AG08395 (cell line): ENCODE measurements at places on chromosomes 11 and 22.
A peak's percentile ranks its signal among the peaks of the same experiment; 100 is the strongest.

- DNase-seq = no peak
These were observed 2.5 kb downstream of the DERL3 start for GRCh38 chr22:23836281-23836680.

- DNase-seq = no peak
These were observed 22.0 kb downstream of the TRAF6 start for GRCh38 chr11:36488096-36488495.

DNA sequence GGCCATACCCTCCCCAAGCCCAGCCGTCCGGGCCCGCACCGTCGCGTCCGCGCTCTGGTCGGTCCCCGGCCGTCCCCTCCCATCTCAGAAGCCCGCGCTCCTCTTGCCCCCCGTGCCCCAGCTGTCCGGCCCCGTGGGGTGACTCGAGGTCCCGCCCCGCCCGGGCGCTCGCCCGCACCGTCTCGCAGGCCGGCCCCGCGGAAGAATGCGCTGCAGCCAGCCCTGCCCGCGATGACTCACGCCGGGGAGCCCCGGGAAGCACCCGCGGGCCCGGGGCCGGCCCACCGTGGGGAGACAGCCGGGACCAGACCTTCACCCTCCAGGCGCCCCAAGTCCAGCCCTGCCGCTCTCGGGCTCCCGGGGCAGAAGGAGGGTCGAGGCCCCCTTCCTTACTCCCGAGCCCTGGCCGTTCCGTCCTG is 320 bp upstream of the PHLDA2 start:
- peak; percentile 93 for DNase-seq

DNA sequence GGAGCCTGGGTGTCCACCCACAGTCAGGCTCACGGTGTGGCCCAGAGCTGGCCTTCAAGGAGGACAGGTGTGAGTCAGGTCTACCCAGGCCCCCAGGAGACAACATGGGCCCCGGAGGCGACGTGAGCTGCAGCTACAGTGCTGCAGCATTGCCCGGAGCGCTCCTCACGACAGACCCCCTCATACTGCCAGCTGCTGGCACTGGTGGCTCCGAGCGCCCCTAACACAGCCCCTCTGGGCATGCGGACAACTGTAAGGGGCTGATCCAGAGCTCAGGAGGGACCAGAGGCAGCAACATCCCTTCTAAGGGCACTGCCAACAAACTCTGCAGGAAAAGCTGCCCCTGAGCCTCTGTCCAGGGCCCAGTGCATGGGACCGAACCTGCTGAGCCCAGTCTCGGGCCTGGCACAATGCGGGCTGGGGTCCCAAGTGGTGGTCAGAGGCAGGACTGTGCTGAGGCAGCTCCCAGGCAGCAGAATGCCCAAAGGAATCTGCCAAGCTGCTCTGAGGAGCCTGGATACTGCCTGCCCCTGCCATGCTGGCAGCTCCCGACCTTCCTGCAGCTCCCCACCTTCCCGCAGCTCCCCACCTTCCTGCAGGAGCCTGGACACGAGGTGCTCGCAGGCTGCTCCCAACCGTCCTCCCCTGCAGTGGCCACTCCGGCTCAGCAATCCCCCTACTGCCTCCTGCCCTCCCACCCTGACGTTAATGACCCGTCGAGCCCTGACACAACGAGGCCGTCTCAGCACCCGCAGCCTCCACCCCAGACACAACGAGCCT is 15.1 kb downstream of the CHID1 start:
- no peak for DNase-seq

DNA sequence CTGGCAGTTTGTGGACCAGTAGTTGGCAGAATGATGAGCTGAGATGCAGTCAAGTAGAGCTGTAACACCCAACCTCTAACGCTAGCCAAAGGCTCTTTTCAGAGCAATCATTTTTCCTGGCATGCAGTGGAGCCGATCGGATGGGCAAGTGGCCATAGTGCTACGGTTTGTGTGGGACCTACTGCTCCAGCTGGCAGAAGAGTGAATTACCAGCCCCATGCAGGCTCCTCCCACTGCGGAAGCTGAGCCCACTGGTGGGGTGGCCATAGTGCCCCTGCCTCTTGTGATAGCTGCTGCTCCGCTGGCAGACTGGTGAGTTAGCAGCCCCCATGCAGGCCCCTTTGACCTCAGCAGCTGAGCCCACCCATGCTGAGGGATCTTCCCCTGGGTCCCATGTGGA is 27.0 kb upstream of the SC5D start:
- DNase-seq = no peak

- no peak for DNase-seq
These were observed 14.3 kb upstream of the PMM1 start for GRCh38 chr22:41603873-41604332.

GRCh38 chr11:67031791-67032561 is 9.0 kb downstream of the SYT12 start:
- no peak for DNase-seq

GRCh38 chr11:132874638-132875037 is 657.7 kb downstream of the OPCML start:
- peak; percentile 71 for DNase-seq

DNA sequence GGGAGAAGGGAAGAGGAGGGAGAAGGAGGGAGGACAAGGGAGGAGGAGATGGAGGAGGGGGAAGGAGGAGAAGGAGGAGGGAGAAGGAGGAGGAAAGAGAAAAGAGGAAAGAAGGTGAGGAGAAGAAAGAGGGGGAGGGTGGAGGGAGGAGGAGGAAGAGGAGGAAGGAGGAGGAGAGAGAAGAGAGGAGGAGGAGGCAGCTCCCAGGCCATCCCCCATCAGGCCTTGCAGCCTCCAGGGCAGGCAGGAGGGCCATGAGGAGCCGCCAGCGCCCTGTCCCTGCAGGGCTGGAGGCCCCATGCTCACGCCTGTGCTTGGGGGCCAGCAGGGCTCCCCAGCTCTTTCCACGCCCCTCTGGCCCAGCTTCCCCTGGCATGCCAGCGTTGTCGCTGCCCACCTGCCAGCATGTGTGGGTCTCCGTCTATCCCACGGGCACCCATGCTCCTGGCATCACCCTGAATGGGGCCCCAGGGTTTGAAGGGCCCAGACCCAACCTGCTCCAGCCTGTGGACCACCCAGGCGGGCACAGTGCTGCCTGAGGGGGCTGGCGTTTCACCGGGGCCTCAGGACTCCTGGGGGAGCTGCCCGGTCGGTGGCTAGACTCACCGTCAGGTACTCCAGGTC is 5.2 kb downstream of the TSPAN32 start:
- DNase-seq = peak; percentile 42

- DNase-seq = peak; percentile 93
These were observed 49.1 kb upstream of the A4GALT start for GRCh38 chr22:42769574-42770447.

DNA sequence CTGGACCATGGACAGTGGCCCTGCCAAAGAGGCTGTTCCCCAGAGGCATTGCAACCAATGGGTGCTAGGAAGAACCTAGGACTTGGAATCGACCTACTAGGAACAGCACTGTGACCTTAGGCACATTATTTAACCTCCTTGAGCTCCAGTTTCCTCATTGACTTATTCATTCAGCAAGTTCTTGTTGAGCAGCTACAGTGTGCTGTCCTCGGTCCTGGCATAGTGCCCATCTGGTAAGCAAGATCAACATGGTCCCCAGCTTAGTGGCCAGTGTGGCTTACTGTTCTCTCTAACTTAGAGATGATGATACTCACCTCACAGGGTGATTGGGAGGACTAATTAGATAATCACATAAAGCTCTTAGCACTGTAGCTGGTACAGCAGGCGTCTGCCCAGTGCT is 8.2 kb downstream of the ABCG4 start:
- DNase-seq = no peak

DNA sequence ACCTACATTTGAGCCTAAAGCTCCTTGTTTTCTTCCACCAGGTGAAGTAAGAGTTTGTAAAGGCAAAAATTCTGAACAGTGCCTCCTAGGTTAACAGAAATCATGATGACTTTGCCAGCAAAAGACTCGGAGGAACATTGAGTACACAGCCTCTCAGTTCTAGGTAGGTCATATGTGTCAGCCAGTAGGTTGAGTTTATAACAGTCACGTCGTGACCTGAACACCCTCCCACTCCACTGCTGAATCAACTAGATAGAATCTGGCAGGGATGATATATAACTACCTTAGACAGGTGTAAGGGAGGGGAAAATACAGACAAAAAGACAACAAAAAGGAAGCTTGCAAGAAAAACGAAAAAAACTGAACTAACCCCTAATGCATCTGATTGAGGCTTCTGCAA is 12.8 kb upstream of the ASPHD2 start:
- no peak for DNase-seq

DNA sequence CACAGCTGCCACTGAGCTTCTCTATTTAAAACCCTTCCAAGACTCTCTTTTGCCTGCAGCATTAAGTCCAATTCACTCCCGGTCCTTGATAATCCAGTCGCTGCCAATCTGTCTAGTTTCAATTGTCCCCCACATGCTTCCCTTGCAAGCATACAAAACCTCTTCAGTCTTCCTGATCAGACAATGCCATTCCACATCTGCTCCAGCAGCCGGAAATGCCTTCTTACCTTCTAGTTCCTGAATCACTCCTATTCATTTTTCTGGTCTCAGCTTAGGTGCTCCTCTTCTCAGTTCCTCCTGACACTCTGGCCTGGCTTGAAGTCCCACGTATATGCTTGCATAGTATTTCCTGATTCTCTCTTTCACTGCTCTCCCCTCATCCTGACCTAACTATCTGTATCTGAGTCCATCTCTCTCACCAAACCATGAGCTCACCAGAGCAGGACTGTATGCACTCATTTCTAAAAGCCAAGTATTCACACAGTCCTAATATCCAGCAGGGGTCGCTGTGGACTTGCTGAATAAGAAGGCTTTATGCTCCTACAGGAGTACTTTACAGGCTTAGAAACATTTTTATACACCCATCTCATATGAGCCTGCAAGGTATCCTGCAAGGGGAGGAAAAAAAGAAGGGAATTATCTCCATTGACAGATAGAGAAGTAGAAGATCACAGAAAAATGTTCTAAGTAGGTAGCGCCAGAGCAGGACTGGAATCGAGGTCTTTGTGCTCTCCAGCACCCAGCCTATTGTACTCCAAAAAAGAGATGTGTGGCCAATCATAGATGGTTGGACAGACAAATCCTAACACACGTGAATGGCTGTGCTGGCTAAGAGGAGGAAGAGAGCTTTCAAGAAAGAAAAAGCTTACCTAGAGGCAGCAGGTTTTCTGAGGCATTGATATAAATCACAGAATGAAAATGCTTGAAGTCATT is 19.2 kb downstream of the XRRA1 start:
- DNase-seq = peak; percentile 77

- DNase-seq = no peak
These were observed 28.2 kb downstream of the ARHGAP42 start for GRCh38 chr11:100715165-100715761.

- DNase-seq = no peak
These were observed 34.5 kb downstream of the TENM4 start for GRCh38 chr11:79406376-79406775.

DNA sequence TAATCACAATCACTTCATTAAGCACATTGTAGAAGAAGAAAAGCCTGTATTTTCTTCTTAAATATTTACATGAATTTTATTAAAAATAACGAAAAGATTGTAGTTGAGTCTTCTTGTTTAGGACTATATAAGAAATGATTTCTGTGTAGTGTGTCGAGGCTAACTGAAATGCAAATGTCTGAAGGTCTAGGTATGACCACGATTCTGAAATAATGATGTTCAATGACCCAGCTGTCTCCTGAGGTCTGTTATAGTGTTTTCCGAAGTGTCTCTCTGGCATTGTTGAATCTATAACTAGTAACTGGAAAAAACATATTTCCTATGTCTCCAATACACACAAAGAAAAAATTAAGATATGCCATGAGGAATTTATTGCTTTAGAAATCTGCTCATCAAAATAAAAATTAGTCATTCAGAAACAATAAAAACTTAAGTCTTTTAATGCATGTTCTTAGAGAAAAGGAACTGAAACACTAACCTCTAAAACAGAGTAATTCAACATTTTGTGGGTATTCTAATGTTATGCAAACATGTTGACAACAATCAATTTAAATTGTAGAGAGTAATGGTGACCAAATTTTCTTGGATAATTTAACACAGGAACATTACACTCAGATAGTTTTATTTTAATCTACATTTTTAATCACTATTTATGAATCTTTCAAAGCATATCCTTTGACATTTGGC is 55.0 kb downstream of the CASP12 start:
- no peak for DNase-seq

- DNase-seq = no peak
These were observed 1.4 kb downstream of the MYOD1 start for GRCh38 chr11:17720796-17721171.

DNA sequence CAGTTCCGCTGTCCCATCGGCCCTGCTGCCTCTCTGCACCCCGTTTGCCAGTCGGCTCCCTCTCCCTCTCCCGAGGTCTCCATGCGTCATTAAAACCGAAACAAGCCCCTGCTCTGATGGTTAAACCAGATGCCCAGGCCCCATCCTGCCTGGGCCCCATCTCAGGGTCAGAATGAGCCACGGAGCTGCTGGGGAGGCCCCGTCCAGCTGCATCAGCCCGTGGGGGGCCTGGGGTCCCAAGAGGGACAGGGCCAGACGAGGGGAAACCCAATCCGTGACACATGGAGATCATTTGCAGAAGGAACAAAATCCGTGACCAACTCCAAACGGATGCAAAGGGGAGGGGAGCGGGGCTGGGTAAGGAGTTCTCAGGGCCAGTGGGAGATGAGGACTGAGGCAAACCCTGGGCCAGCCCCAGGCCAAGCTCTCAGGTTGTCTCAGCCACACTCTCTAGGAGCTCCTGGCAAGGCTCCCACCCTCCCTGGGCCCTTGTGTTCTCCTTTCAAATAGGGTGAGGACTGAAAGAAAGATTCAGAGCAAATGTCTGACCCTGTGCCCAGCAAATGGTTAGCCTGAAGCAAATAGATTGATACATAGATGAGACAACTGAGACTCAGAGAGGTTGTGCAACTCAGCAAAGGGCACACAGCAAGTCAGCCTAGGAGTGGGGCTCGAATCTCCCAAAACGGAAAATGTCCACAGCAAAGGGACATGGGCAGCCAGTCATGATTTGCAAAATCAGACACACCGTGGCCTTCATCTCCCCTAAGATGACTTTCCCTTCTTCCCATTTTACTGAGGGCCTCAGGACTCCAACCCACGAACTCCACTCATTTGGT is 162.1 kb downstream of the MN1 start:
- no peak for DNase-seq

GRCh38 chr11:67352546-67353316 is 615 bp downstream of the POLD4 start:
- no peak for DNase-seq

DNA sequence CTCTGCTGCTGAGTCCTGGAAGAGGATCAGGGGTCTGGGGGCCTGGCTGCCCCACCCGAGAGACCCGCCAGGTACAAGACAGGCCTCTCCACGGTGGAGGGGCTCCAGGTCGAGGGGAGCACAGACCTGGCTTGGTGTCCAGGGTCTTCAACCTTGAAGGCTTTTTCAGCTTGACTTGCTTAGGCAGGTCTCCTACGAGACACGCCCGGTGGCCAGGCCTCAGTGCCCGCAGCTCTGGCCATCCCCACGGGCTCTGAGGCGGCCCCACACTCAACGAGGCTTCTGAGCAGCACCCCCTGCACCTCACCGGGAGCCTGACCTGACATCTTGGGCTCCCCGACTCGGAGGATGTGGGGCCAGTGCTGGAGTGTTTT is 6.6 kb upstream of the PLXNB2 start:
- no peak for DNase-seq

- DNase-seq = no peak
These were observed 66.4 kb downstream of the SMCO4 start for GRCh38 chr11:93476796-93477195.

- DNase-seq = peak; percentile 88
These were observed 6.7 kb upstream of the AHNAK start for GRCh38 chr11:62553080-62553838.

GRCh38 chr11:128615076-128615475 is 27.7 kb upstream of the ETS1 start:
- no peak for DNase-seq

- DNase-seq = peak; percentile 20
These were observed 9.8 kb downstream of the THAP12 start for GRCh38 chr11:76371170-76371569.

- DNase-seq = peak; percentile 32
These were observed 609 bp downstream of the CDK2AP2 start for GRCh38 chr11:67507242-67507863.
